ENCODE measurements at places on chromosomes 5 and 9. TPM values are rescaled to one million over a fixed set of nuclear protein-coding genes. Genes with fewer than 3 reads are reported as not detected.

GRCh38 chr5:54062958-54063357 lies 247.4 kb downstream of the ARL15 start:
- peak; percentile 59 for DNase-seq

DNA sequence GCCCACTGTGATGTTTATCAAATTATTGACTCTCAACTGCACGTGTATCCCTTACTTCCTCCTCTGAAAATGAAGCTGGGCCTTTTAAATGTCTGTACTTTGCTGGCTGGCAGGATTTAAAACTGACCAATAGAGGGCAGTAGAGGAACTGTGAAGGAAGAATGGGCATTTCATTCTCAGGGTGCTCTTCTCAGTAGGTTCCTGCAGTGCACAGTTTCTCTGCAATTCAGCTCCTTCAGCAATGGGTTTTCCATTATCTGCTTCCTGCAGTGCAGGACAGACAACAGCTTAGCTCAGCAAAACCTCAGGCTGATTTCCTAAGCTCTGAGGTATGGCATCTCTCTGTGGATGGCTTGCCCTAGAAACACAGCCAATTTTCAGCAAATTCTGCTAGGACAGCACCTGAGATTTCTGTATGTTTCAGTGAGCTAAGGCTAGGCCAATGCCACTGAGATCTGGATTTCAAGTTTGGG lies 298.4 kb upstream of the PRDM9 start:
- DNase-seq, result no peak

- no peak for DNase-seq
Measured at GRCh38 chr5:167699432-167699831, 592.0 kb upstream of the WWC1 start.

The POU5F2 gene
- total RNA-seq, result 1.2 TPM

GRCh38 chr9:617445-618085 lies 223.9 kb upstream of the DMRT1 start:
- no peak for DNase-seq

The CDC20B gene
- not detected for total RNA-seq

DNA sequence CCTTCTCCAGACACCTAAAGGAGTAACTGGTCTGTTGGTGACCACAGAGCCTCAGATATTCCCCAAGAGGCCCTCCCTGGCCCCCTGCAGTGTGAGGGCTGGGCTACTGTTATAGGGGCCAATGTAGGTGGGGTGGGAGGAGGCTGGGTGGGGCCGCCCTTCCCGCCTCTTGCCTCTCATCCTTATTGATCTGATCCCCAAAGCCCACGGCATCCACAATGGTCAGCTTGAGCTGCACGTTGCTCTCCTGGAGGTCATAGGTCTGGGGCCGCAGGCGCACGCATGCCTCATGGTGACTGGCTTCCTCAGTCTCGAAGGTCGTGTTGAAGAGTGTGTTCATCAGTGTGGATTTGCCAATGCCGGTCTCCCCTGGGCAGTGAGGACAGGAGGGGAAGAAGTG lies 13.0 kb downstream of the SEPTIN8 start:
- DNase-seq, result no peak

GRCh38 chr9:83167126-83167525 lies 104.2 kb upstream of the RASEF start:
- no peak for DNase-seq

The S1PR3 gene
- total RNA-seq, result 3.6 TPM

The RGS7BP gene
- total RNA-seq, result 0.17 TPM

GRCh38 chr9:115032296-115032695 lies 85.7 kb downstream of the TNC start:
- no peak for DNase-seq
